ENCODE measurements at places on chromosomes 11 and 22.

DNA sequence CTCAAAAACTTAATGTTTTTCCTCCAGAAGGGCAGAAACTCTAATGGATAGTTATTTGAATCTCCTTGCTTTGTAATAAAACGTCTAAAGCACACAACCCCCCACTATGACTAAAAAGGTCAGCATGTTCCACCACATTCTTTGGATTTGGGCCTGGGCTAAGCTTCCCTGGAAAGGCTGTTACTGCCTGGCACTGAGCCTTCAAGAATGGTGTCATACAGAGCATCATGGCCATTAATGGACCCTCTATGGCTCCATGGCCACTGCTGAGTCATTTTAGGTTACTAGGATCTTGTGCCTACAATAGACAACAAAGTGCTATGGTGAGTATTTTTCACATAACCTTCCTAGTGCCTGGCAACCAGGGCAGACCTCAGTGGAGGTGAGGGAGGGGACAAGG, 242.6 kb upstream of the FAT3 start:
- no peaks in the 10 kb centered on the region for H3K27me3 ChIP-seq
- no peaks in the 10 kb centered on the region for H3K36me3 ChIP-seq
- H3K4me1 ChIP-seq: no peaks in the 10 kb centered on the region
- DNase-seq: no peak

DNA sequence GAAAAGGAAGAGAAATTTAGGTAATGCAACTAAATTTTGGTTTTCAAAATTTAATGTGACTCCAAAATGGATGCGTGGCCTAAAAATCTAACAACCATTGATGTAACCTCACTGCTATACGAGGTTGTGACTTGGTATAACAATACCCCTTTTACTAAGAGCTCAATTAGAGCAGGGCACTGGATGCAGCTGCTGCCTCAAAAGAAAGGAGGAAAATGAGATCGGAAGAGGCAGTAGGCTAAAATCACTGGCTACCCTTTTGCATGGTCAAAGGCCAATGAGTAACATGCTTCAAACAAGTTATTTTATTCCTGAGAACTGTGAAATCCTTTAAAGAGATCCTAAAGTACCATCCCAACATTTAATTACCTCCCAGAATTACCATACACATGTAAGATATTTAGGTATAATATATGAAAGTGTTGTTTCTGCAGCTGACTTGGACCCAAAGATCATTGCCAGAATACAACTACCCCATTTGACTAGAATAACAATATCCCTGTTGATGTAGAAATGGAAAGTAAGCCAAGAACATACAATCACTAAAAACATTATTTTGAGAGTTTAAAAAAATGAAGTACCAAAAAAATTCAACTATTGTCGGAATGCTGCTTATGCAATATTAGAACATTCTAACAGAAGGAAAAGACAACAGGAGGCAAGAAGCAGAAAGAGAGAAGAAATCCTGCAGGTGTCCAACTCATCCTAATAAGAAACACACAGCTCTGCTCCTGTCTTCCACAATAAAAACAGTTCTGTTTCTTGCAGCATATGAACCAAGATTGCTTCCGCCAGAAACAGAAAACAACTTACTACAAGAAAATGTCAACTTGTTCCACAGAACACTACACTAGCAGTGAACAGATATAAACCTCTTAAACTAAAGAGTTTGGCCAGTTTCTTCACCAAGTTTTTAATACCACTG, 15.0 kb downstream of the SIK3 start:
- H3K4me3 ChIP-seq: no peak overlapping the region

GRCh38 chr11:69965821-69966582, 112.1 kb upstream of the ANO1 start:
- no peaks in the 10 kb centered on the region for H3K27me3 ChIP-seq
- no peak overlapping the region for H3K27ac ChIP-seq
- H3K4me3 ChIP-seq: no peak overlapping the region
- no peaks in the 10 kb centered on the region for H3K36me3 ChIP-seq
- DNase-seq: no peak
- no peaks in the 10 kb centered on the region for H3K4me1 ChIP-seq

DNA sequence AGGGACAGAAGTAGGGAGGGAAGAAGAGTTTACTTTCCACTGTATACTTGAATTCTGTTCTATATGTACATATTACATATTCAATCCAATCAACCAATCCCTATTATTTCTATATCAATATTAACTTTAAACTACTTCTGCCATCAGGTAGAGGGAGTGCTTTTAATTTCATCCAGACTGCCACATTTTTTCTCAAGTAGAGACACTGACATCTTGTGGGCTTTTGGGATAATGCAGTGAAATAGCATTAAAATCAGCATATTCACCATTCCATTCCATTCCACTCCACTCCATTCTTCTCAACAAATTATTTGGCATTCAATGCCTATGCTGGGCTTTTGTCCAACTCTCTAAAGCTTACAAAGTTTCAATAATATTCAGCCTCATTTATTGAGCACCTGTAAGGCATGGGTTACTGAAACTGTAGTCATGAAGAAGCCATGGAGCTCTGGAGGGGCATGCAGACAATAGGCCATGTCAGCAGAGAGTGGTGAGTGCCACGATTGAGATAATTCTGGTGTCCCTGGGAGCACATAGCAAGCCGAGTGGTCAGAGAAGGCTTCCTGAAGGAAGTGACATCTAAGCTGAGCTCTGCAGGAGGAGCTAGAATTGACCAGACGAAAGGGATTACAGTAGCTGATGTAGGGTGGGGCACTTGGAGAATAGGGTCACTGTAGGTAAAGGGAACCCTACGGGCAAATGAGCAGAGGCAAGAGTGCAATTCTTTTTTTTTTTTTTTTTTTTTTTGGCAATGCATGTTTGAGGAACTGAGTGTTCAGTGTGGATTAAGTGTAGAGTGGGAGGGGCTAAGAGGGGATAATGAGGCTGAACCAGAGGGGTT, 12.8 kb upstream of the CLPB start:
- no peak for DNase-seq
- no peak overlapping the region for H3K4me3 ChIP-seq
- H3K27ac ChIP-seq: no peak overlapping the region

DNA sequence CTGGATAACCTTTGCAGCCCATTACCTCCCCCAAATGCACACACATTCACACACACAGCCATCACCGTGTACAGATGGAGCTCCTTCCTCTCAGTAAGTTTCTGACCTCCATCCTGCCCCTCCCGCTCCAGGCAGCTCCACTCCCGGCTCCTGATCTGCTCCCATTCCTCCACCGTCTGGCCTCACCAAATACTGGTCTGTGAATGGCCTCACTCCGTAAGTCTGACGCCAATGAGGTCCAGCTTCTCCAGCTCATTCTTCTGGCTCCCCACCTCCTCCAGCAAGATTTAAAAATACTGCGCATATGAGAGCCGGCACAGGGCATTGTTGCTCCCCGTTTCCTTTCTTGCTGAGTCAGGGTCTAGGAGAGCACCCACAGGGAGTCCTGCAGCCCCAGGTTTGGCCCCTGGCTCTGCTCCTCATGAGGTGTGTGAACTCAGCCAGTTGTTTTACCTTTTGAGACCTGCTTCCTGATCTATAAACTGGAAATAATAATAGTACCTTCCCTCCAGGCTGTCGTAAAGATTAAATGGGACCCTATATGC, 14.0 kb upstream of the TUB start:
- H3K4me3 ChIP-seq: no peak overlapping the region
- no peaks in the 10 kb centered on the region for H3K36me3 ChIP-seq
- H3K4me1 ChIP-seq: no peaks in the 10 kb centered on the region
- DNase-seq: no peak
- no peak overlapping the region for H3K27ac ChIP-seq

DNA sequence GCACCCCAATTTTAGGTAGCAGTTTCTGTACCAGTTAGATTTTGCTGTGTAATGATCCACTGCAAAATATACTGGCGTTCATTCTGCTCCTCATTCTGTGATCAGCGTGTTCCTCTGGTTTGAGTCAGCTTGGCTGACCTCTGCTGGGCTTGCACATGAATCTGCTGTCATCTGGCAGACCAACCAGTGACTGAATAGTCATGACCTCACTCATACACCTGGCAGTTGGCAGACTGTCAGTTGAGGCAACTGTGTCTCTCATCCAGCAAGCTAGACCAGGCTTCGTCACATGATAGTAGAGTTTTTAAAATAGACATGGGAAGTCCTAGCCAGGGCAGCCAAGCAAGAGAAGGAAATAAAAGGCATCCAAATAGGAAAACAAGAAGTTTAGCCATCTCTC, 316.3 kb upstream of the LARGE1 start:
- H3K36me3 ChIP-seq: no peaks in the 10 kb centered on the region
- H3K27me3 ChIP-seq: no peaks in the 10 kb centered on the region
- no peak overlapping the region for H3K4me3 ChIP-seq
- DNase-seq: no peak
- H3K4me1 ChIP-seq: no peaks in the 10 kb centered on the region

GRCh38 chr11:34316347-34317035, 41.3 kb downstream of the ABTB2 start:
- H3K27me3 ChIP-seq: no peaks in the 10 kb centered on the region
- no peak overlapping the region for H3K4me3 ChIP-seq
- H3K36me3 ChIP-seq: no peaks in the 10 kb centered on the region
- no peak overlapping the region for H3K27ac ChIP-seq
- no peak for DNase-seq

- H3K4me1 ChIP-seq: peaks cover 54% of the 10 kb centered on the region
- peak overlapping the region; percentile 83 for H3K4me3 ChIP-seq
Measured at GRCh38 chr22:17086296-17086695, 1.5 kb downstream of the IL17RA start.

DNA sequence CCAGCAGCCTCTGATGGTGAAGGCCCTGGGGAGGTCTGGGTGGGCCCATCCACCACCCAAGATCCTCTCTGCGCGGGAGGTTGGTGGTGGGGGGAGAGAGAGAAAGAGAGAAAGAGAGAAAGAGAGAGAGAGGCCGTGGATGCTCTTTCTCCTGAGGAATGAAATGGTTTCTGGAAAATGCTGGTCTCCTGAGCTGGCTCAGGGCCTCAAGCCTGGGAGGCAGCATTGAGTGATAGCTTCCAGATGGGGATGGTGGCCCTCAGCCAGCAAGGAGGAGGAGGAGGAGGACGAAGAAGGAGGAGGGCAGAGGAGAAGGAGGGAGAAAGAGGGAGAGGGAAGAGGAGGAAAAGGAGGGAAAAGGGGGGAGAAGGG, 4.6 kb downstream of the TSPAN32 start:
- peak overlapping the region; percentile 86 for H3K27ac ChIP-seq
- peaks cover 11% of the 10 kb centered on the region for H3K36me3 ChIP-seq
- peak overlapping the region; percentile 26 for H3K4me3 ChIP-seq
- H3K27me3 ChIP-seq: no peaks in the 10 kb centered on the region
- peaks cover 66% of the 10 kb centered on the region for H3K4me1 ChIP-seq

DNA sequence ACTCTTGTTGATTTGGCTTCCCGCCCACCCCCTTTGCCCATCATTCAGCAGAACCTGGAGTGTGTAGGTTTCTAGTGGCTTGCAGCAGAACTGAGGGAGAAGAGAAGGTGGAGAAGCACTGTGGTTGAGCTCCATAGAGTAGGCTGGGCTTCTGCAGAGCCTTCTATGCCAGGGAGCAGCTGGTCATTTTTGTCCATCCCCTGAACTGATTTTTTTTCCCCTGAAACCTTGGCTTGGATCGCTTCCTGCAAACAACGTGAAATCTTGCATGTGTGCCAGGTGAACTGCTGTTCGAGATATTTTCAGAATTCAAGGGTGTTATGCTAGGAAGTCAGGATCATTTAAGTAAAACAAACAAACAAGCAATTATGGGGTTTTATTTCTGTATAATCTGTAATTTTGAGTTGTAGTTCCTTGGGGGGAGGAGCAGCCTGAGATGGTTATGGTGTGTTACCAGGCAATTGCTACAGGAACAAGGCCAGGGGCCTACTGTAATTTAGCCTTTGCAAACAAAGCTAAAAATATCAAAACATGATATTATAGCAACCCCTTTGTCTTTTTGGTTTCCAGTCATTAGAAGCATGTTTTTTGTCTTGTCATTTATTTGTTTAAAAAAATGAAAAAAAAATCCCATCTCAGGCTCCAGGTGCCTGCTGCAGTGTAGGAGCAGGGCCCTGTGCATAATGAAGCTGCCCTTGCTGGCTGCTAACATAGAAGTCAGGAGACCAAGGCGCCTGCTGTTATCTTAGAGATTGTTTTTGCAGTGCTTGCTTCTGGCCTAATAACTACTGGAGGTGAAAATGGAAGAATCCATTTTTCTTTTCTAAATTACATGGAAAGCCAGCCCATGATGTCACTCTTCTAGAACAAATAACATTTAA, 152.4 kb upstream of the TTC12 start:
- no peaks in the 10 kb centered on the region for H3K4me1 ChIP-seq
- H3K27ac ChIP-seq: no peak overlapping the region
- H3K27me3 ChIP-seq: no peaks in the 10 kb centered on the region
- DNase-seq: no peak

- H3K4me1 ChIP-seq: peaks cover 3% of the 10 kb centered on the region
- H3K36me3 ChIP-seq: no peaks in the 10 kb centered on the region
- H3K4me3 ChIP-seq: no peak overlapping the region
- H3K27me3 ChIP-seq: peaks cover 4% of the 10 kb centered on the region
- no peak overlapping the region for H3K27ac ChIP-seq
Measured at GRCh38 chr11:84721561-84721961, 905.6 kb downstream of the DLG2 start.

DNA sequence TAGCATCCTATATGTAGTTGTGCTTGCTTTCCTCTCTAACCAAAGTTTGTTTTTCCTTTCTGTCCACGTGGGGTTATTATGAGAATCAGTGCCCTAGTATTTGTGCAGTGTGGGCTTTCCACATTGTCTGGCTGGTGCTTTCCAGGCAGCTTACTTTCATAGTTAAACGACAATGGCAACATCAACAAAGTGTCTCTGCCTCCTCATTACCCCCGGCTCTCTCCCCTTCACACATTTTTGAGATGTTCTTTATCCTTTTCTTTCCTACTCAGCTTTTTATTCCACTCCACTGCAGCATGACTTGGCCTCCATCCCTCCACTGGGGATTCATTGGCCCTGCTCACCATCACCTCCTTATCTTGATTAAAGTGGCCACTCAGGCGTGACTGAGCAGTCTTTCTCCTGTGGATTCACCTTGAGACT, 19.1 kb downstream of the SPECC1L start:
- no peaks in the 10 kb centered on the region for H3K27me3 ChIP-seq
- H3K27ac ChIP-seq: no peak overlapping the region
- no peak overlapping the region for H3K4me3 ChIP-seq
- peaks cover 5% of the 10 kb centered on the region for H3K4me1 ChIP-seq
